ENCODE measurements at places on chromosomes 7 and 10. TPM values are rescaled to one million over a fixed set of nuclear protein-coding genes. Genes with fewer than 3 reads are reported as not detected.

The DYNC1I1 gene
- total RNA-seq, result 0.20 TPM

The COL17A1 gene
- 2.1 TPM for total RNA-seq

The PTPN20 gene
- 3.1 TPM for total RNA-seq

The EIF3B gene
- 228 TPM for total RNA-seq

The KLF14 gene
- 0.05 TPM for total RNA-seq

The OPALIN gene
- total RNA-seq, result not detected
